Activated CD4-positive, alpha-beta T cell treated with anti-CD3 and anti-CD28 coated beads, Interleukin-2, amount 50 U/mL, for 24 hours (primary cell): ENCODE measurements at places on chromosomes 12 and 14.

GRCh38 chr14:97572583-97573458 is 775.6 kb downstream of the VRK1 start:
- DNase-seq = no peak

DNA sequence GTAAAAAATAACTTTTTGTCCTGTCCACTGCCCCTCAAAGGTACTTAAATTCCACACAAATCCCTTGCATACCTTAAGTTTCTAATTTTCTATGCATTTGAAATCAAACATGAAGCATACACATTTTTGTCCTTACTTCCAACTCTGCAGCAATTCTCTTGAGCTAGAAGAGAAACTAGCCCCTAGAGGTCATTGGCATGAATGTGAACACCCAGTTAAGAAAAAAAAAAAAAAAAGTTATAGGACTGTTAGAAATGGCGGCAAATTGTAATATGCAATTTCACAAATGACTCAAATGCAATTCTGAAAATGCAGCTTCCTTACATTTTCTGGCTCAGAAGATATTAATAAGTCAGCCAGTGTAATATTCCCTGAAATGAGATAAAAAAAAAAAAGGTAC is 4.6 kb upstream of the ESR2 start:
- no peak for DNase-seq

- no peak for DNase-seq
Measured at GRCh38 chr12:52011602-52012214, 5.0 kb downstream of the TAMALIN start.

GRCh38 chr12:52495389-52495788 is 2.3 kb upstream of the KRT6A start:
- DNase-seq = no peak

DNA sequence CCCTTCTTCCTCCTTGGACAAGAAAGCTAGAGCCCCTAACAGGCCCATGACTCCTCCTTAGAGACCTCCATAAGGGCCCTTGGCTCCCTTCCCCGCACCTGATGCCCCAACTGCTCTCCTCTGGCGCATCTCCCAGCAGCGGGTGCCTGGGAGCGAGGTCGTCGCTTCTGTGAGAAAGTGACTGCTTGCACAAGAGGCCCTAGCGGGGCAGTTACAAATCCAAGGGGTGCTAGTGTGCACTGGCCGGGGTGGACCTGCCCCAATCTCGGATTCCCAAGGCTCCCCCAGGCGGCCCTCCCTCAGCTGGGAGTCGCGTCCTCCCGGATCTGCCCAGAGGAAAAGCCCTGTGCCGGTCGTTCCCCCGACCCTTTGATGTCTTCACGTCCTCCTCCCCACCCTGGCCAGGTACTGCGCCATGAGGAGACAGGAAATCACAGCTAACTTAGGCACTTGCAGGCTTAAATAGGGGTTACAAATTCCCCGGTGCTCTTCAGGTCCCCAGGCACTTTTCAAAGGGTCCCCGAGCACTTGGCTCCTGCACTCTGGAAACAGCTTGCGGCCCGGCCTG is 2.8 kb downstream of the NKX2-8 start:
- DNase-seq = no peak

DNA sequence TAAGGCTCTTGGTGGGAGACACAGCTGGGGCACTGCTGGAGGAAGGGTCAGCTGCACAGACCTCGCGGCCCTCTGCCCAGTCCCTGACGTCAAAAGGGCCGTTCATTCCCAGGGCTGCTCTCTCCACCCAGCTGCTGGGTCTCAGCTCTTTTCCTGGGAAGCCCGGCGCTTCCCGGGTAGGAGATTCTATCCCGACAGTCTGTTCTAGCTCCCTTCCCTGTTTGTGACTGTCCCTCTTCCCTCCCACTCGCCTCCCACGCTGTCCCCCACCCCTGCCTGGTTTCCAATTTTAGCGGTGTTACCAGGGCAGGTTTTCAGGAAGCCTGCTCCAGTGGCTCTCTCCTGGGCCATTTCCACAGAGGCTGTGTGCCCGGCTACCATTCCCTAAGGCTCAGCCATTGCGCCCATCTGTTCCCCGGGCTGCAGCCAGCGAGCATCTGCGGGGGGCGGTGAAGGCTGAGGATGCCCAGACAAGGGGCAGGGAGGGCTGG is 186.6 kb downstream of the CACNA1C start:
- no peak for DNase-seq

GRCh38 chr14:99185436-99186068 is 86.4 kb downstream of the BCL11B start:
- DNase-seq = no peak

GRCh38 chr14:75147423-75148071 is 20.7 kb upstream of the NEK9 start:
- no peak for DNase-seq

- DNase-seq = no peak
Measured at GRCh38 chr14:60565211-60565610, 56.3 kb downstream of the SIX6 start.

GRCh38 chr12:9751204-9752144 is 9.2 kb downstream of the CD69 start:
- no peak for DNase-seq

DNA sequence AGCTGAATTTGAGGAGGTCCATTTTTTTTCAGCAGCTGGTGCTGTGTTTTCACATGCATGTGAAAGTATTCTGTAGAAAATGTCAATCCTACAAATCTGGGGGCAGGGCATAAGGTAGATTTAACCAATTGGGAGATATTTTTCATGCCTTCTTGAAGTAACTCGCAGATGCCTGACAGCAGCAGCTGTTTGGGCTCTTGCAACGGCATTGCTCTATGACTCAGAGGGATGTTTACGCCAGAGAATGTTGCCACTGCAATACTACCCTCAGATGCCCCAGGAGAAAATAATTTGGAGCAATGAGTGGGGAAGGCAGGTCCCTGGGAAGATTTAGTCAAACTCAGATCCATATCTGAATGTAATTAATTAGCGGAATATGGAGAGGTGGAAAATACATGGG is 42.5 kb upstream of the MYBPC1 start:
- no peak for DNase-seq

- no peak for DNase-seq
Measured at GRCh38 chr12:45415393-45415817, 199.5 kb downstream of the ANO6 start.

GRCh38 chr12:93741659-93742109 is 64.5 kb downstream of the CRADD start:
- DNase-seq = no peak

DNA sequence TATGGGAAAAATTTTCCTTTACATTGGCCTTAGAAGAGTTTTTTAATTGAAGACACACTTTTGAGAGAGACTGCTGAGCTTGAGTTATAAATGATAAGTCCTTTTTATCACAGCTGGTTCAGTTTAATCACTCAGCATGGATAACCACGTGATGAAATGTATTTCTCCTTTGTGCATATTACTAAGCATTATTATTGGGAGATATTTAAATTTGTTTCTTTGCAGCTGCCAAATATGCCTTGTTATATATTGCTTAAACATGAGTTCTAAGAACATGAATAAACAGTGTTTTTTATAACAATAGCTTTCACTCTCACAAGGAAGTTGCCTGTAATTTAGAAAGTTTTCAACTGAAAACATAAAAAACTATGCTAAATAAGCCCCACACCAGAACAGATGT is 293.5 kb upstream of the LRFN5 start:
- DNase-seq = no peak

DNA sequence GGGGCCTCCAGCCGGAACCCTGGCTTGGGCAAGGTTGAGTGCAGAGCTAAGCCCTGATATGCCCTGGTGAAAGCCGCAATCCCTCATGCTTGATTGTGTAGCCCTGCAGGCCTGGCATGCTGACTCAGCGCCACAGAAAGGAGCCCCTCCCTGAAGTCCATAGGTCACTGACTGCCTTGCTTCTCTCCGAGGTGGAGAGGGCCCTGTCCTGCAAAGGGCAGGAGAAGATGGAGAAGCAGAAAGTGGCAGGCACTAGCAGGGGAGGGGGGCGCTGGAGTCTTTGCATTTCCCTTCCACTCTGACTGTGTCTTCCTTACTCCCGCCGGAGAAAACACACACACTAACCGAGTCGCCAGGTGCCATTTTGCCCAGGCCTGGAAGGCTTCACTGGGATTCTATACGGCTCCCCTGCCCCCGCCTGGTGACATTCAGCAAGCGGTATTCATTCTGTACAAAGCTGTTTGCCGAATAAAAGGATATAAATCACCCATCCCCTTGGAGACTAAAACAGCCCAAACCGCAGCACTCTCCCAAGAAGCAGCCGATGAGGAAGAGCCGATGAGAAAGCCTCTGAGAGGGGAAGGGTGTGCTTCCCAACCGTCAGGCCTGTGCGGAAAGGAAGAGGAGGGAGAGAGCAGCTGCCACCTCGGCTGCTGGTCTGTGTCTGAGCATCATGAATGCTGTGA is 69.8 kb downstream of the SLC6A12 start:
- DNase-seq = no peak

DNA sequence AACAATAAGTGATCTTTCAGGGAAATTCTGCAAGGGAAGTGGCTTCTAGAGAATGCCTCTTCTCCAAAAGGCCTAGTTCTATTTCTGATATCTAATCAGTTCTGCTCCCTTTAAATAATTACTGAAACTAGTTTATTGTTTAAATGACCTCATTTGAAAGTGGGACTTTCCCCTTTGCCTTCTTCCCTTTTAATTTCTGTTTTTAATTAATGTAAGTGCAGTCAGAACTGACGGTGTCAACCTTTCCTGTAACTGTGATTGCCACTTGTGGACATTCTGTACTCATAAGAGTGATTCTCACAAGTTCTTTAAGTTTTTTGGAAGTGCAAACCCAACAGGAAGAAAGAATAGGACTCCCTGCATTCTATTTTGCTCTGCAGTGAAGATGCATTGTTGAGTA is 265.3 kb upstream of the PLEKHG7 start:
- DNase-seq = no peak

DNA sequence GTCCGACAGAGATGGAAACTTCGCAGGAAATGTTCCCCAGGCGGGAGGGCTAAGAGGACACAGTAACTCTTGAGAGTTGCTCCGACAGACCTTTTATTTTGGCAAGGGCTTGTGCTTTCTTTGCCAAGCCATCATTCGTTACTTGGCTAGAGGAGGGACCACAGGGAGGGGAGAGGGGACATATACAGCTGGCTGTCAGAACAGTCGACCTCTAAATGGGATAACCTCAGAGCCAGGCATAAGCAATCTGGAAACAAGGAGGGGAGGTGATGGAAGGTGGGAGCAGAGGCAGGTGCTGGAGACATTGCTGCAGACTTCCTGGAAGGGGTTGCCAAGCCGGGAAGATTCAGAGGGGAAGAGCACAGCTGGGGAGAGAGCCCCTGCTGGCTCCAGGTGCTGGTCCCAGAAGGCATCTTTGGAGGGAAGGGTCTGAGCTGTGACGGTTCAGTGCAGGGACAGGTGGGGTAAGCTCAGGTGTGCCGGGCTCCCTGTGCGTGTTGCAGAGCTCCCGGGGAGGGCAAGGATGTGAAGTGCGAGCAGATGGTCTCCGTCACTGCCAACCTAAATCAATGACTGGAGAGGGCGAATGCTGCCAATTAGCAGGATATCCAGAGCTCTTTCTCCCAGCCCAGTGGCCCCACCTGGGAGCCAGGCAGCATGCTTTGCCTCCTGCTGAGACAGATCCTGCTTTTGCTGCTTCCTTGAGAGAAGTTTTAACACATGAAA is 50.1 kb downstream of the CHST11 start:
- no peak for DNase-seq

DNA sequence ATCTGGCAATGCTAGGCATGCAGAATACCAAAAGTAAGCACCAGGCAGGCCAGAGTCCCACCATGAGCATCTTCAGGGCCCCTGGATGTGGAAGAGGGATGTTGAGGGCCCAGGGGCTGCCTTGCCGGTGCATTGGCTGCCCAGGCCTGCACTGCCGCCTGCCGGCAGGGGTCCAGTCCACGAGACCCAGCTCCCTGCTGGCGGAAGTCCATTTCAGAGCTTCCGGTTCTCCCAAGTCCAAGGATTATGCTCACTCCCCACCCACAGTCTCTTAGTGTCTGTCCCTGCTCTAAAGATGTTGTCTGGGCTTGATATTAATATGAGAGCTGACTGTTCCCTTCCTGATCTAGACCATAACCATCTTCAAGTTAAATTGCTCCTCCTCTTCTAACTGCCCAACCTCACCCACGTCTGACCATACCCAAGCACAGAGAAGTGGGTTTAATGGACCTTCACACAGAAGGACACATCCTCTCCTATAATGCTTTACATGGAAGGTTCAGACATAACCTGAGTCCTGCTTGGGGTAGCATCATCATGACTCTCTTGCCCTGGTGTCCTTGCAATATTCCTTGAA is 117.4 kb downstream of the DAD1 start:
- no peak for DNase-seq

DNA sequence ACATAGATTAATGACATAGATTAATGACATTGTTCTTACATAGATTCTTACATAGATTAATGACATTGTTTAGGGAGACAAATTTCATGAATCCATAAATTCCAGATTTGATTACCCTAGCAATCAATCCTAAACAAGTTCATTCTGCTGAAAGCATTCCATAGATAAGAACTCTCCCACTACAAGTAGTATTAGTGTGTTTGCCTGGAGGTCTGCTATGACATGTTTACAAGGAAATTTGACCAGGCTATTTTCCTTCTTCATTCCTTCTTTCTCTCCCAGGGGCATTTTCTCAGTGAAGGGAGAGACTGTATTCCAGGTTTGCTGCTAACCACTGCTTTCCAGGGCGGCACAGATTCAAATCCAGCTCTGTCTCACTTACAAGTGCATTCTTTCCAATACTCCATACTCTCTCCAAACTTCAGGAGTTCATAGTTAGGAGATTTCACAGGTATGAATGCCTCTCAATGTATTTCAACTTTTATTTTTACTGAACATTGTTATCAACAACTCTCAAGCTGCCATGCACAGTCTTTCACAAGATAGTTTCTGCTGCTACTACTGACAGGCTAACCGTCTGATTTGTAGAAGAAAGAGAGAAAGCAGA is 134.5 kb downstream of the SLC38A1 start:
- no peak for DNase-seq

GRCh38 chr12:5988659-5989116 is 43.6 kb upstream of the ANO2 start:
- peak; percentile 59 for DNase-seq

DNA sequence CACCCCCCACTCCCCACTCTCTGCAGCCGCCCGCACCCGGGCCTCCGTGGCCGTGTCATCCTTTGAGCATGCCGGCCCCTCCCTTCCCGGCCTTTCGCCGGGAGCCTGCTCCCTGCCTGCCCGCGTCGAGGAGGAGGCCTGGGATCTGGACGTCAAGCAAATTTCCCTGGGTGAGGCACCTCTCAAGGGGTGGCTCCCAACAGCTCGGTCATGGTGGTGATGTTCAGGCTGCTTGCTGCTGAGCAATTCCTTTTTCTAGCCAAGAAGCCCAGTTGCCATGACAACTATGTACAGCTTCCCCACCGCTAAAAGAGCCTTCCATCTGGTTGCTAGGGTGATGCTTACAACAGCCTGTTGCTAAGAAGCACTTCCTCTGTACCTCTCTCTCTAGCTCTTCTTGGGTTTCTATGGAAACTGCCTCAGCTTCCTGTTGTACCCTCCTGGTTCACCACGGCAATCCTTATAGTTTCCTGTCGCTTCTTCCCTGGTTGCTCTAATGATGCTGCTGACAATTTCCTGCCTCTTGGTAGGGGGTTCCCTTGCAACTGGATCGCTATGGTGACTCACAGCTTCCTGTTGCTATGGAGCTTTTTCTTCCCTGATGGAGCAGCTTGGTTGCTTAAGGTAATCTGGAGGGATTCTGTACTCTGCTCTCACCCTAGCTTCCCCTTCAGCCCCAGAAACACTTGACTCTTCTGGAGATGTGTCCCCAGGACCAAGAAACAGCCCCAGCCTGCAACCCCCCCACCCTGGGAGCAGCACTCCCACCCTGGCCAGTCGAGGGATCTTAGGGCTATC is 11.0 kb downstream of the ZNF219 start:
- DNase-seq = no peak

- peak; percentile 46 for DNase-seq
Measured at GRCh38 chr14:81164167-81164774, 56.5 kb downstream of the GTF2A1 start.

- DNase-seq = no peak
Measured at GRCh38 chr12:57342207-57342691, 88.6 kb downstream of the R3HDM2 start.
